ENCODE measurements at places on chromosomes 2 and 18. TPM values are rescaled to one million over a fixed set of nuclear protein-coding genes. Genes with fewer than 3 reads are reported as not detected.

Gene TWIST2
- total RNA-seq: not detected

Gene RPRM
- total RNA-seq: not detected

DNA sequence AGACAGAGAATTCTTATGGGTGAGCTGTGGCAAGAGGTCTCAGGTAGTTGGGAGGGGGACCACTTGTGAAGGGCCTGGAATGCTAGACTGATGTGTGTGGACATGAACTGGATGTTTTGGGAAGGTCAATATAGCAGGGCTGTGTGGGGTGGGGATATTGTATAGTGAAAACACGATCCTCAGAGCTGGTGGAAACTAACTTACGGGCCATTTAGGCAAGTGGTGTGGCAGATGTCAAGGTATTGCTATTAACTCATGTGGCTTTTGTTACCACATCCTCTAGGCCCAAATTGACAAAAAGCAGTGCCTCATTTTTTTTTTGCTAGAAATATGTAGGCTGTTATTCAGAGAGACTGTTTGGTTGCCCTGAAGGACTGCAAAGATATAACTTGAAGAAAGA lies 8.0 kb upstream of the GALNT1 start:
- DNase-seq: no peak

DNA sequence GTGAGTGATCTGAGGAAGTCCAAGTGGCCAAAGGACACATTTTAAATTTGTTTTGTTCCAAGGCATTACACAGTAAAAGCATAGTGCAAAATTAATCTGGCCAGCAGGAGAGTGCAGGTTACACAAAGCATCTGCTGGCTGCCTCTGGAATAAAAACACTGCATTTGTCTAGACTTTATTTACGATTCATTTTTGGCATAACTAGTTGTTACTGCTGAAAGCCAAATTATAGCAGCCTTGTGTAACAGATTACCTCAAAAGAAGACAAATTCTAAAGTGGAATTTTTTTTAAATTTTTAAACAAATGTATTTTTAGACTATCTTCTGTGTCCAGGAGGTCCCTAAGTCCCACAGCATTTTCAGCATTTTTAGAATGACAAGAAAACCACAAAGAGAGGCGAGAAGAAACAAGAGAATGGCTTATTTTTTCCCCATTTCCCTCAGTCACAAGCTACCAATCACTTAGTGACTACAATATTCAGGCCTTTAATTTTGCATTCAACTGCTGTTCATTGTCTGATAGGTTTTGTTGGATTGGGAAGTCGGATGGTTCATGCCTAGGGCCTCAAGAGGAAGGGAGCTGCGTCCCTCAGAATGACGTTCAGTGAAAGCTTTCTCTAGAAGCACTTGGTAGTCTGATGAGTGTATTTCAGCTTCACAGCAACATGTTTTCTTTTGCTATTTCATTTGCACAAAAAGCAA lies 46.0 kb downstream of the TMEFF2 start:
- DNase-seq: no peak

DNA sequence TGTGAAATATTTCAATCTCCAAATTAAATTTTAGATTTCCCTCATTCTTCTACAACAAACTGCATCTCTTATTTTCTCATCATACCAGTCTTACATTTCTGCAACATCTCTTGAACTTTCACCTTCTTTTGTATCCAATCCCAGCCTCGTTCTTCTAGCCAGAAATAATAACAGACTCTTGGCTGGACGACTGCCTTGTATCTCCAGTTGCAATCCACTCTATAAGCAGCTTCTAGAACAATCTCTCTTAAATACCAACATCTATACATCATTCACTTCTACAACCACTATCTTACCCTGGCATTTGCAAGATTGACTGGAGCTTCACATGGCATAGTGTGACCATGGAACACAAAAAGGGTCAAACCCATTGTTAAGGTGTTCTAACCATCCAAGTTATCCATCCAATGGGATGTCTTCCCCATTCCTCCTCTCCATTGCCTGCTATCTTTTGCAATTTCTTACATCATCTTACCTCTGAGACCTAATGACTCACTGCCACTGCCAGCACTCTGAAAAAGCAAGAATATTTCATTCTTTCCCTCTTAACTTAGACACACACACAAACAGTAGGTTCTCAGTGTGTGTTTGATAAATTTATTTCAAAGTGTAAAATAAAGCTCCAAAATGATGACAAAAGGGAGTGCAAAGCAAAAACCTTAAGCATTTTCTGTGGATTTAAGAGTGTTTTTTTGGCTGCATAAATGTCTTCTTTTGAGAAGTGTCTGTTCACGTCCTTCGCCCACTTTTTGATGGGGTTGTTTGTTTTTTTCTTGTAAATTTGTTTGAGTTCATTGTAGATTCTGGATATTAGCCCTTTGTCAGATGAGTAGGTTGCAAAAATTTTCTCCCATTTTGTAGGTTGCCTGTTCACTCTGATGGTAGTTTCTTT lies 145.6 kb downstream of the METTL4 start:
- DNase-seq: no peak
